ACHN (cell line): ENCODE measurements at places on chromosomes 4 and X.

DNA sequence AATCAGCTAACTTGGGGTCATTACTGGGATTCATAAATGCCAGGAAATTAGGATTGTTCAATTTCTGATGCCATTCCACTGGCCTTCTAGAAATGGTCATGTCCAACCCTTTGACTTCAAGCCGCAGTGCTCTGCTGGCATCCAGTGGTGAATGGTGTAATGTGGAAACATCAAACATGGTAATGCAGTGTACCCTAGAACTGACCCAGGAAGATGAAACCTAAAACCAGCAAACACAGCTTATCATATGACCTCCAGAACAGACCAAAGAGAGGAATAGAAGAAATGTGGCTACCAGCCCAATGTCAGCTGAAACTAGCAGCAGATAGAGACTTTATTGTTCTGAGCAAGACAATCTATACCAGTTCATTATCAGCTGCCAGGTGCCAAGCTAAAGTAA lies 13.8 kb downstream of the CXCL13 start:
- no peak for DNase-seq

DNA sequence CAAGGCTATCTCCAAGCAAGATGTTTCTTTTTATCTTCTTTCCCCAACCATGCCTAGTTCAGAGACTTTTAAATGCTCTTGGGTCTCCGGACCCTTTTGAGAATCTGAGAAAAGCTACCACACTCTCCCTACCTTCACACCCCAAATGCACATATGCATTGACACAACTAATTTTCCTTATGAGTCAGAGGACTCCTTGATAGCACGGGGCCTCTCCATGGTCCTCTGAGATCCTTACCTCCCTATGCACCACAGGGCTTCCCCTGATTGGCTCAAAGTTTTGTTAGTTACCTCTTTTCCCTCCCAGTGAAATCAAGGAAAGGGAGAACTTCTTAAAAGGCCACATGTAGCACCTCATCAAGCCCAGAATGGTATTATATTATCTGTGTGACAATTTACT lies 86.8 kb upstream of the ATP6AP2 start:
- DNase-seq: no peak

DNA sequence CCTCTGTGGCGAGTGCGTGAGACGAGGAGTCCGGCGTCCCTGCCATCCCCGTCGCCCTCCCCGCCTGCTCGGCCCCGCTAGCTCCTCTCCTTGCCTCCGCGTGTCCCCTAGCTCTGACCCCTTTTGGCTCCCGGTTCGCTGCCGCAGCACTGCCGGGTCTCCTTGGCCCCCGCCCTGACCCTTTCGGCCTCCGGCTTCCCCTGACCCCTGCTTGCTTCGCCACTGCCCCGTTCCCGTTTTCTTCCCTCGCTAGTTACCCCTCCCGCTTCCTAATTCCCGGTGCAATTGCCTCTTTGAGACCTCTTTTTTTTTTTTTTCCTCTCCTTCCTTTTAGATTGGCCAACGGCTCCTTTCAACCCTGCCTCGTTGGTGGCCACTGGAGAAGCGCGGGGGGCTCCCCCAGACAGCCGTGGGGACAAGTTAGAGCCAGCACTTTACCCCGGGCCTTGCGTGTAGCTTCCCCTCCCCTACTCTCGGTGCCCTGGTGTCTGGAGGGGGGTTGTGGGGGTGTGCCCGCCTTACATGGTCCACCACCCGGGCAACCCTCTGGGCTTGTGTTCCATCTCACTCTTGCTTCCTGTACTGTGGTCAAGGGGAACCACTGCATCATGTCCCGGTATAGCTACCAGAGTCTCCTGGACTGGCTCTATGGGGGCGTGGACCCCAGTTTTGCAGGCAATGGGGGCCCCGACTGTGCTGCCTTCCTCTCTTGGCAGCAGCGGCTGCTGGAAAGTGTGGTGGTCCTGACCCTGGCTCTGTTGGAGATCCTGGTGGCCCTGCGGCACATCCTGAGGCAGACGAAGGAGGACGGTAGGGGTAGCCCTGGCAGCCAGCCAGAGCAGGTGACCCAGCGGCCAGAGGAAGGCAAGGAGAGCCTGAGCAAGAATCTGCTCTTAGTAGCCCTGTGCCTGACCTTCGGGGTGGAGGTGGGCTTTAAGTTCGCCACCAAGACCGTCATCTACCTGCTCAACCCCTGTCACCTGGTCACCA lies 548 bp downstream of the TMEM164 start:
- peak; percentile 18 for DNase-seq

DNA sequence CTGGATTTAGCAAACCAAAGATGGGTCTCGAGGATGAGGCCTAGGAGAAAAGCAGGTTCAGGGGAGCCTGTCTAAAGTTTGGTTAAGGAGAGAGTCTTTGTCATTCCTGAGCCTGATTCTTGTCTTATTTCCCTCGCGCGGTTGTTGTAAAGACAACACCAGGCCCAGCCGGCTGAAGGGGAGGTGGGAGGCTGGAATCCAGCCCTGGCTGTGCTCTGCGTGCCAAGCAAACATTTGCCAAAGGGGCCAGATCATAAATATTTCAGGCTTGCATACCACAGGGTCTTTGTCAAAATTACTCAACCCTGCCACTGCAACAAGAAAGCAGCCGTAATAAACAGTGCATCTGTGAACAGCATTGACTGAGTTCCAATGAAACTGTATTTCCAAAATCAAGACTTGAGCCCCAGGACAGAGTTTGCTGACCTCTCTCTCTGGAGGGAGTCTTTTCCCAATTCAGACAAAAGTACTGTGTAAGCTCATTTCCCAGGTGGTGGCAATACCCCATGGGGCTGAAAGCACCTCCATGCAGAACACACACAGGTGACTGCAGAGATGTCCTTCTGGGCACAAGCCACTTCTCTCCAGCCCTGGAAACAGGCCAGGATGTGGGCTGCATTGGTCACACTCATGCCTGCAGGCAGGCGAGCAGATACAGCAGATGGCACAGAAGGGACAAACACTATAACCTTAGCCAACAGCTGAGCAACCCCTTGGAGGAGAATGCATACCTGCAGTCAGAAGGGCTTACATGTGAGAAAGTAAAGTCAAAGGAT lies 320.3 kb downstream of the STK32B start:
- DNase-seq: no peak

GRCh38 chrX:19595043-19595677 lies 79.9 kb upstream of the MAP3K15 start:
- DNase-seq: no peak

DNA sequence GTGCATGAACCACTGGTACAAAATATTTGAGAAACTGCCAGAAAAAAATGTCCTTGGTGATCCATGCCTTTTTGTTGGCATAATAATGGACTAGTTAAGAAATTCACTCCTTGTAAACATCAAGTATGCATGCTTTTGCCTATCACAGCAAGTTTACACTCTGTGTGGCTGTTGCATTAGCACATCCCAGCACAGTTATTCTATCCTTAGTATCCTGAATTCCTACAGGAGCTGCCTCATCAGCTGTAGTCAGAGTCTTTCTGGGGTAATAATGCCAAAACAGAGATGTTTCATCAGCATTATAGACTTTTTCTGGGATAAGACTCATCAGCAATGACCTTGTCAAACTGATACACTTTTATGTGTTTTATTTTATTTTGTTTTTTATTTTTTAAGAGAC lies 82.8 kb downstream of the CHIC2 start:
- DNase-seq: no peak

GRCh38 chrX:1554469-1555210 lies 17.7 kb upstream of the P2RY8 start:
- DNase-seq: no peak

- no peak for DNase-seq
Measured at GRCh38 chrX:115652221-115652620, 91.2 kb downstream of the PLS3 start.

- DNase-seq: no peak
Measured at GRCh38 chr4:85094735-85095134, 128.2 kb upstream of the WDFY3 start.

DNA sequence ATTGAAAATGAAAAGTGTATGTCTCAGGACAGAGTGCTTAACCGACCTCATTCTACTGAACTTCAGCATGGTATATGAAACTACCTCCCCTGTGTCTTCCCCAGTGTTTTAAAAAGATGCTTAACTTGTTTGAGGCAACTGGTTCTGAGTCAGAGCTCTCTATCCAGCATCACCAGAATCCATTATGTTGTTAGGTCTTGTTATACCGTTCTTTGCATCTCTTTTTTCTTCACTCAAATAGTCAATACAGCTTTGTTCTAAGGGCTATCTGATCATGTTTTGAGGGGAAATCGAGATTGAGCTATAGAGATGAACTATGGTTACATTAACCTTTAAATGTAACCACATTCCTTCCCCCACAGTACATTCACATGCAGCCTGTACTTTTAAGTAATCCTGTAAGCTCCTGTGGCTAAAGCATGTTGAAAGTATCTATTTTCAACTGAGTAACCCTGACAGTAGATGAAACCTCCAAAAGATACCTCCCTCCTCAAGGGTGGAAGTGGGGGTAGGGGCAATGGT lies 514.4 kb downstream of the RPA4 start:
- no peak for DNase-seq

DNA sequence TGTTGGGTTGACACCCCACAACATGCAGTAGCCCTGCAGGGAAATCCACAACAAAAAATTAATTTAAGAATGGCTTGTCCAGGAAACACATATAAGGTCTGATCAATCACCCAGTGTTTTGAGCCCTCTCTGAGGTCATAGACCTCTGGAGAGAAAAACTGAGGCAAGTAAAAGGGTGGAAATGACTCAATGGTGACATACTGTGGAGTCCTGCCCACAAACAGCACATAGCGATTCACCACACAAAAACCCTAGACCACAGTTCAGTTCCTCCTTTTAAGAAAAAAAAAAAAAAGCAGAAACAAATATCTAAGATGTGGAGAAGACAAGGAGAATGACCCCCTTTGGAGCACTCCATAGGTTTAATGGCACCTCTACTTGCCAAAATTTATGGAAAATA lies 2691.0 kb downstream of the PCDH7 start:
- DNase-seq: no peak

- no peak for DNase-seq
Measured at GRCh38 chrX:138057883-138058282, 492.0 kb downstream of the ZIC3 start.

DNA sequence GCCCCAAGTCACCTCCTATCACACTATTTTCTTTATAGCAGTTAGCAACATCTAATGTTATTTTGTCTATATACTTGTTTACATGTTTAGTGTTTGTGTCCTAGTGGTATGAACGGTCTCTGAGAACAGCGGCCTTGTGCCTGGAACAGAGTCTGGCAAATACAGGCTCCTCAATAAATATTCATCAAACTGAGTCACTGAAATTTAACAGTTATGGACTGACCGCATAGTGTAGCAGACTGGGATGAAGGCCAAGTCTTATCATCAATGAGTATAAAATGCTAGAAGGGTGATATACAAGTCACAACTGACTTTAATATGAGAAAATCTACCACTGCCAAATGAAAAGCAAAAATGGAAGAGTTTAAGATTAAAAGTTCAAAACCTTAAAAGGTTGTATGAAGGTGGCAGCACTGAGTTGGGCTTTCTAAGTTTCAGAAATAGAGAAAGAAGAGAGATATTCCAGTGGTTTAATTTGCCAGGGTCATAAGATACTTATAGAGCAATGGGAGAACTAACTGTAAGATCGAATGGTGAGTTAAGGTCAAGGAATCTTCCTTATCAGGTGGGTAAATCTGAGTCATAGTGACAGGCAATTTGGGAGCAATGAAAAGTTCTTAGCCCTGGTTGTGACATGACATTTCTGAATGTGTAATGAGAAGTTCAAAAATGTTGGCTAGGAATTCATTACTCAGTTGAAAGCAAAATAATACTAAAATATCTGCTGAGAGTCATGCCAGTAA lies 34.9 kb downstream of the ELOVL6 start:
- peak; percentile 4 for DNase-seq

DNA sequence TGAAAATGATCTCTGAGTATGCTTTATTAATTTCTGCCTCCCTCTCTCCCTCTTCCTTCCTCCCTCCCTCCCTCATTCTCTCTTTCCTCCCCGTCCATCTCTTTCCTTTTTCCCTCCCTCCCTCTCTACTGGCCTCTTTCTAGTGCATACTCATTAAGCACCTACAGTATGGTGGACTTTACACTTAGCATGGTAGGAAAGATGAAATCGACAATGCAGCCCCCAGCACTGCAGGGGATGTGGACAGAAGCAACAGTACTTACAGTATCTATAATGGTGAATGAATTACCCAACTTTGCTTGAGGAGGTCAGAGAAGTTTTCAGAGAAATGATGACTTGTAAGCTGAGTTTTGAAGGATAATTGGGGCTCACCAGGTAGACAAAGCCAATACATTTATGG lies 143.8 kb upstream of the RPS6KA3 start:
- DNase-seq: no peak

- DNase-seq: no peak
Measured at GRCh38 chr4:158234671-158235070, 24.4 kb downstream of the TMEM144 start.

DNA sequence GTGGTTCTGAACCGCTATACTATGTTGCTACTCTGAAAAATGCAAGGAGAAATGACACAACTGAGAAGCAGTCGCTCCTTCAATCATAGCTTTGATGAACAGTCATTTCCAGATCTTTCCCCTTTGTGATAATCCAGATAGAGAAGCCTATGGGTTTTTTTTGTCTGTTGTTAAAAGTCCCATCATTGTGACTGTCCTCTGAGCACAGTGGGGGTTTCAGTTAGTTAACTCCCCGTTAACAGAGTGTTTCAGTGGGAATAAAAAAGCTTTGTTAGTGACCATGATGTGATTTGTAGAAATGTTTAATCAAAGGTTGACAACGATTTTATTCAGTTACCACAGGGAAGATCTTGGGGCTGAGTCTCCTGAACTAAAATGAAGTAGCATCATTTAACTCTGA lies 176.2 kb upstream of the MAOA start:
- no peak for DNase-seq

- DNase-seq: no peak
Measured at GRCh38 chr4:19531906-19532848, 719.5 kb upstream of the SLIT2 start.

DNA sequence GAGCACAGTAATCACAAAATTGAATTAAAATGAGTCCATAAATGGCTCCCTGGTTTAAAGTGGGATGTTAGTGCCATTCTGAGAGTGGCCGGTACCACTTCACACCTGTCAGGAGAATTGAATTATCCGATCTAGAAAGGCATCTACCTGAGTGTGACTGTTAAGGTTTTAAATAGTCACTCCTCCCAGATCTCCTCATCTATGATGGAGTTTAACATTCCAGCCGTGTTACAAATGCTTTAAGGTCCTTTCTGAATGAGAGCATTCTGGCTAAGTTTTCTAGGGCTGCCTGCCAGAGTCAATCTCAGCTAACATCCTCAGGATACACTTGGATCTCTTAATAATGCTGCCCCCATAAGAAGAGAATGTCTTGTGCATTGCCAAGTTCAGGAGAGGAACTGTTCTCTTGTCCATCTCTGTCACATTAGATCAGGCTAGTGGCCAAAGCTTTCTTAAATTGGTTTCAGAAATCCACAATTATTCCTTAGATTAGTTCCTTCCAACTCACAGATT lies 231.1 kb downstream of the SLC39A8 start:
- DNase-seq: no peak

GRCh38 chrX:48083706-48084105 lies 12.3 kb upstream of the ZNF630 start:
- no peak for DNase-seq

- no peak for DNase-seq
Measured at GRCh38 chrX:19344661-19345060, 934 bp downstream of the PDHA1 start.

GRCh38 chr4:11593576-11594116 lies 165.0 kb upstream of the HS3ST1 start:
- DNase-seq: no peak
